ENCODE measurements at places on chromosomes 12 and 14.

DNA sequence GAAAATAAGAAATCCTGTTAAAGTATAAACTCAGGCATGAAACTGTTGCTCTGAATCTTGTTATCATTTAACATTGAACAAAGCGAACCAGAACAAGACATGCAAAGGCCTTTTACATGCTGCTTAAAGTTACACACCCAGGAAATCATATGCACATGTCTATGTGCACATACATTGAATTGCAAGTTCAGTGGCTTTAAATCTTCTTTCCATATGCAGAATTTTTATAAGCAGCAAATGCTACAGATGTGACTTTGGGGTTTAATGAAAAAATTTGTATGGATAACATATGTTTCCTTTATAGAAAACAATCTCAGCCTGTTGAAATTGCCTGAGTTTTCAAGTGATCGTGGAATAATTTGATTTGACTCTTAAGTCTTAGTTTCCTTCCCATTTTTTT, 193.9 kb downstream of the AEBP2 start:
- DNase-seq = no peak

- no peak for DNase-seq
These were observed 66.0 kb upstream of the DIO3 start for GRCh38 chr14:101495284-101495683.

DNA sequence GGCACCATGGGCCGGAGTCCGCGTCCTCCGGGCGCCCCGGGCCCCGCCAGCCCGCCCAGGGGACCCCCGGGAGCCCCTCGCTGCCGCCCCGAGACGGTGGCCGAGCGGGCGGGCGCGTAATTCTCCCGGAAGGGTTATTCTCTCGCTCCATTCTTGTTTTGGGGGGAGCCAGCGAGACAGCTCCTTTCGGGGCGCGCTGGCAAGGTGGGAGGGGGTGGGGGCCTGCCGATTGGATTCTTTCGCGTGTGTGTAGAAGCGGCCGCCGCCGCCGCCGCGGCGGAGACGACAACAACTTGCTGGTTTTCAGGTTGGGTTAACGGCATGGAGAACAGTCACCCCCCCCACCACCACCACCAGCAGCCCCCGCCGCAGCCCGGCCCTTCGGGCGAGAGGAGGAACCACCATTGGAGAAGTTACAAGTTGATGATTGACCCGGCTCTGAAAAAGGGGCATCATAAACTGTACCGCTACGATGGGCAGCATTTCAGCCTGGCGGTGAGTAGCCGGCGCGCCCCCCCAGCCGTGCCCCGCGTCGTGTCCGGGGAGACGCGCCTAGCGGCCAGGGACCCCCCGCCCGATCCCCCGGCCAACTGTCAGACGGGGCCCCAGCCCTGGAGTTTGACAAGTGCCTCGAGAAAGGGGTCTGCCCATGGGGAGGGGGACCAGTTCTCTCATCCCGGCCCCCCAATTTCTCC, 755 bp downstream of the SETD1B start:
- DNase-seq = peak; percentile 42

DNA sequence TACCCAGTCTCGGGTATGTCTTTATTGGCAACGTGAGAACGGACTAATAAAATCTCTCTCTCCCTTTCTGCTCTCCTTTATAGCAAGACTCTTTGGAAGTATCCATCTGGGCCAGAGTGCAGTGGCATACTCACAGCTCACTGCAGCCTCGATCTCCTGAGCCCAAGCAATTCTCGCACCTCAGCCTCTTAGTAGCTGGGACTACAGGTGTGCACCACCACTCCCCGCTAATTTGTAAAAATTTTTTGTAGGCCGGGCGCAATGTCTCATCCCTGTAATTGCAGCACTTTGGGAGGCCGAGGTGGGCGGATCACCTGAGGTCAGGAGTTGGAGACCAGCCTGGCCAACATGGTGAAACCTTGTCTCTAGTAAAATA, 33.2 kb upstream of the PPP2R5C start:
- DNase-seq = no peak

DNA sequence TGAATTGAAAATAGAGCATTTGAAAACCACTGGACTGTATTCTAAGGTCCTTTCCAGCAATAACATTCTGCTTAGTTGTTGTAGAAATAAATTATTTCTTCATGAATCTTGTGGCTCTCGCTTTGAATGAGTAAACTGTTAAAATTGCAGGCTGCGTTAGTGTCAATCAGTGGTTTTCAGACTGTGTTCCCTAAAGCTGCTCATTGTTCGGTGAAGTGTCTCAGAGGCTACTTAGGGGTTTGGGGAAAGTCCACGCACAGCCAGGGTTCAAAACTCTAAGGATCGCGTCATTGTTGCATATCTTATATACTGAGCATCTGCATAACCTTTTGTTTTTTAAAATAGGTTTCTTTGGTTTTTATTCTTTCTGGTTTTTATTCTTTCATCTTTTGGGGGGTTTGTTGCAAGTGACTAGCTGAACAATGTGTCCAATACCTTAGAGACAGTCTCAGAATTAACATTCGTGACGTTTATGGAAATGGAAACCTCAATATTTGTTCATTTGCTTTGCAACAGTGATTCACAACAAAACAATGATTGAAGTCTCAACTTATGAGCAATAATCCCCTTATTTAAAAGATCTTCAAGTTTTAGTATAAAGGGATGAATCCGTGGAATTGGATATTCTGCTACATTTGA, 108.1 kb downstream of the TTLL5 start:
- no peak for DNase-seq

DNA sequence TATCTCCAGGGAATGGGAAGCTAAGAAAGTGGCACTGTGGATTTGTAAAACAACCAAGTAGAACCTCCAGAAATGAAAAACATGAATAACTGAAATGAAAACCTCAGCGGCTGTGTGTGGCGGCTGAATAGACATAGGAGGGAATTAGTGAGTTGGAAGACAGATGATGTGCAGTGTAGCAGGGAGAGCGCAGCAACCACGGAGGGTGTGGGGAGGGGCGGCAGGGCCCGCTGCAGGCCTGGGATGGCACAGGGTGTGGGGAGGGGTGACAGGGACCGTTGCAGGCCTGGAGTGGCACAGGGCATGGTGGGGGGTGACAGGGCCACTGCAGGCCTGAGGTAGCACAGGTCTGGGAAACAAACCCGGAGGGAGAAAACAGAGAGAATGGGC, 51.1 kb downstream of the BEGAIN start:
- no peak for DNase-seq

DNA sequence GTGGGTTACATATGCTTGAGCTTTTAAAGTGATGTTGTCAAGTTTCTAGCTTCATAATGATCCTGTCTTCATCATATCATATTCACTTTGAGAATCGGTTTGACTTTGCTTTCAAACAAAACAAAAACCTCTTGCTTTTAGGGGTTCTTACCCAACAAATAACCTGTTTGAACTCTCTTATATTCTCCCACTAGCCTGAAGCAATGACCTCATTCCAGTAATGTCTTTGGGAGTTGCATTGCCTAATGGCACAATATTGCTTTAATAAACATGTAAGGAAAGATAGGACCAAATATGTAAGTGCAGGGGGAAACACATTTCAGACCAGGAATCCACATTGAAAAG, 27.7 kb downstream of the WBP11 start:
- no peak for DNase-seq

- DNase-seq = no peak
These were observed 252.4 kb upstream of the CPNE8 start for GRCh38 chr12:39157696-39158342.

GRCh38 chr14:95707327-95707726, 6.6 kb downstream of the TCL1A start:
- DNase-seq = no peak

GRCh38 chr14:71371711-71372396, 464.6 kb downstream of the PCNX1 start:
- no peak for DNase-seq

GRCh38 chr14:92441751-92442504, 71.7 kb upstream of the RIN3 start:
- no peak for DNase-seq

GRCh38 chr14:73759183-73759713, 45.1 kb upstream of the PNMA1 start:
- DNase-seq = peak; percentile 82

DNA sequence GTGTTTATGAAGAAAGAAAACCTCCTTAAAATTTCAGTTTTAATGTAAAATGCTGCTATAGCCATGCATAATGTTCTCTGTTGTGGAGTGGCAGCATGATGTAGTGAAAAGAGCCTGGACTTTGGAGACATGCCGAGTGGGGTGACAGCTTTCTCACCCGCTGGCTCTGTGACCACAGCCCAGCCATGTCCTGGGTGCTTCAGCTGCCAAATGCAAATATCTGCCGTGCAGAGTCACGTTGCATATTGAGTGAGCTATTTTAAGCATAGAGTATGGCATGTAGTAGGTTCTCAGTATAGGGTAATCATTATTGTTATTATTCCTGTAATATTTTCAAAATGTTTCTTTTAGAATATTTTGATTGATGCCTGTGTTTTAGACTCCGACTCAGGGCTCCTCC, 15.5 kb upstream of the TCTN2 start:
- DNase-seq = no peak

DNA sequence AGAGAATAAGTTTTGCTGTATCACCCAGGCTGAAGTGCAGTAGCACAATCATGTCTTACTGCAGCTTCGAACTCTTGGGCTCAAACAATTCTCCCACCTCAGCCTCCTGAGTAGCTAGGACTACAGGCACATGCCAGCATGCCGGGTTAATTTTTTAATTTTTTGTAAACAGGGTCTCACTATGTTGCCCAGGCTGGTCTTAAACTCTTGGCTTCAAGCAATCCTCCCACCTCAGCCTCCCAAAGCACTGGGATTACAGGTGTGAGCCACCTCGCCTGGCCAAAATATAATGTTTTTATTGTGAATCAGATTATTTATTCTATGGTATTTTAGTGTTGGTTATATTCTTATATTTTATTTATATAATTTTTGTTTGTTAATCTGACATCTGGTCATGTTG, 3.8 kb upstream of the ZNF740 start:
- DNase-seq = no peak
